ENCODE measurements at places on chromosomes 4 and X. TPM values are rescaled to one million over a fixed set of nuclear protein-coding genes. Genes with fewer than 3 reads are reported as not detected.

DNA sequence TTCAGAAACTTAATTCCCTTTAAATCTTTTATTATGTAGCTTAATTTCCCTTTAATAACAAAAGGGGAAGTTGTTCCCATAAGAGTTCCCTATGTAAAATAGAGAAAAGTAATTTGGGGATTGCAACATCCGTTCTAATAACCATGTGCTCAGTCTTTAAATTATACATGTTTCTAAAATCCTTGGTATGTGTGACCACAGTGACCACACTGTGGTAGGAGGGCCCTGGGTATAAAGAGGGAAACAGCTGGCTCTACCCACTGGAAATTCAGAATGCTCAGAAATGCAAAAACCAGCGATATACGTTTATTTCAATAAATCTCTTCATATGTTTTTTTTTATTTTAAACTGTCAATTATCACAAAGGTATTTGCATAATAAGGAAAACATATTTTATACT, 219.1 kb downstream of the FGF13 start:
- no peak for DNase-seq

DNA sequence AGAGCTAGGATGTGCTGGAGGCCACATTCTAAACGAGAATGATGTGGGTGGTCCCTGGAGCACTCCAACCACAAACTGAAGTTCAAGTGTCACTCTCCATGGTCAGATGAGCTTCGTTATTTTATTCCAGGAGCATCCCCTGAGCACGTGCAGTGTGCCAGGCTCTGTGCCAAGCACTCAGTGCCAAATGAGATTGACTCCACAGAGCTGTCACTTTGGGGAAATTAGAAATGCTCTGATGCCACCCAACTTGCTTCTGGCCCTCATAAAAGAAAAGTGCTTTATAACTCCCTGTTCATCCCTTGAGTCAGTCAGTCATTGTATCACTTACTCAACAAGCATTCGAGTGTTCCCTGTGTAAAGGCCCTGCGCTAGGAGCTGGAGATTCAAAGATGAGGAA, 91.2 kb downstream of the RTL5 start:
- no peak for DNase-seq

GRCh38 chr4:79163981-79164490, 161.8 kb downstream of the NAA11 start:
- DNase-seq, result no peak

DNA sequence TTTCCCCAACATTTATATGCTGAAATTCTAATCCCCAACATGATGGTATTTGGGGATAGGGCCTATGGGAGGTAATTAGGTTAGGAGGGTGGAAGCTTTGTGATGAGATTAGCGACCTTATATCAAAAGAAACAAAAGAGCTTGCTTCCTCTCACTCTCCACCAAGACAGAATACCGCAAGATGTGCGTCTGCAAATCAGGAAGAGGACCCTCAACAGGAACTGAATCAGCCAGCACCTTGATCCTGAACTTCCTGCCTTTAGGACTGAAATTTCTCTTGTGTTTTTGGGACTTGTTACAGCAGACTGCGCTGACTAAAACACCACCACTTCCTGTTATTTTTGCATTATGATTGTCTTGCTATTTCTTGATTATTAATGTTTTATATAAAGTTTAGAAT, 1889.4 kb downstream of the C4orf33 start:
- DNase-seq, result peak; percentile 3

- no peak for DNase-seq
These were observed 26.7 kb upstream of the BMP2K start for GRCh38 chr4:78749258-78749971.

DNA sequence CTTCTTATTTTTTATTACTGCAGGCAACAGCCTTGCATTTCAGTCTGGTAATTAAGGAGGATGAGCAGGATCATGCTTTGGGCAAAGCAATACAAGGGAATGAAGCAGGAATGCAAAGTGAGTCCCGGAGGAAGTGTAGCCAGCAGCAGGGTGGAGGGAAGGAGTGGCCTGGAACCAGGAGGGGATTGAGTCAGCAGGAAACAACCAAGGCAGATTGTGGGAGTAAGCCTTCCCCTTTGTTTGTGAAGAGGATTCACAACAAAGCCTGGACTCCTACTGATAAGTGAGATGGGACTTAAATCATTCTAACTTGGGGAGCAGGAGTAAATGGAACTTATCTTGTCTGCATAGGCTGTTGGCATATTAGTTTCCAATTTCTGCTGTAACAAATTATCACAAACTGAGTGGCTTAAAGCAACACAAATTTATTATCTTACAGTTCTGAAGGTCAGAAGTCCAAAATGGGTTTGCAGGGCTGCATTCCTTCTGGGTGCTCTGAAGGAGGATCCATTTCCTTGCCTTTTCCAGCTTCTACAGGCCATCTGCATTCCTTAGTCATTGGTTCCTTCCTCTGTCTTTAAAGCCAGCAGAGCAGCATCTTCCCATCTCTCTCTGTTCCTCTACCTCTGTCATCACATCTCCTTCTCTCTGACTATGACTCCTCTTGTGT, 93.2 kb upstream of the AP1S2 start:
- DNase-seq, result peak; percentile 67

- DNase-seq, result no peak
These were observed 274.6 kb upstream of the GALNTL6 start for GRCh38 chr4:171538601-171539100.

DNA sequence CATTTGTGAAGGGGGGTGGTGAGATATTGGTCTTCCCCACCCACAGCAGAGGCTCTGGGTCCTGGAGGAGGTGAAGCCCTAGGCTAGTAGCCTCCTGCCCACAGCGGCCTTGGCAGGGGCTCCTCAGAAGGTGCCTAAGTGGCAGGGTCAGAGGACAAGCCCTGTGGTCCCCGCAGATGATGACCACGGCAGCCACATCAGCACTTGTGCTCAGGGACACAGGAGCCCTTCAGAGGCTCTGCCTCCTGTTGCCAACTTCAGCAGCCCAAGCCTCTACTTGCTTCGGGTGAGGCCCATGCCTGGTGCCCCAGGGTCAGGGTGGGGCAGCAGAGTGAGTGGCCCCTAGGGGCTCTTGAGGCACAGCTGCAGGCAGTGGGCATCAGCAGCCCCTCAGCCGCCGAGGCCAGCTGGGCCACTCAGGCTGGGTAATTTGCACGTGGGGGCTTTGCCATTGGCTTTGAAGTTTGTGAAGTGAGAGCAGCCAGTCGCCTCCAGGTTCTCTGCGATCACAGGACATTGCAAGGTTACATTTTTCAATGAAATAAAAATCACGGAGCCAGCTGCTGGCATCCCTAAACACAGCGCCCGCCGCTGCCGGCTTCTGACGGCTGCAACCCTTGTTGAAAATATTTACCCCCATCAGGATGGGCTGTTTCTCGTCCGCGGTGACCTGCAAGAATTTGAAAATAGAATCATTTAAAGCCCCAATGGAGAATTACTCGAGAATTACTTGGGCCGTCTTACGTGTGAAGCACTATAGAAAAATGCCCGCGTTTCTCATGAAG, 108.5 kb downstream of the HMX1 start:
- no peak for DNase-seq

GRCh38 chrX:151151665-151152267, 24.6 kb upstream of the GPR50 start:
- peak; percentile 66 for DNase-seq

- DNase-seq, result peak; percentile 30
These were observed 5.7 kb upstream of the TADA2B start for GRCh38 chr4:7037425-7037824.

GRCh38 chrX:137171626-137172025, 137.8 kb upstream of the GPR101 start:
- DNase-seq, result no peak

DNA sequence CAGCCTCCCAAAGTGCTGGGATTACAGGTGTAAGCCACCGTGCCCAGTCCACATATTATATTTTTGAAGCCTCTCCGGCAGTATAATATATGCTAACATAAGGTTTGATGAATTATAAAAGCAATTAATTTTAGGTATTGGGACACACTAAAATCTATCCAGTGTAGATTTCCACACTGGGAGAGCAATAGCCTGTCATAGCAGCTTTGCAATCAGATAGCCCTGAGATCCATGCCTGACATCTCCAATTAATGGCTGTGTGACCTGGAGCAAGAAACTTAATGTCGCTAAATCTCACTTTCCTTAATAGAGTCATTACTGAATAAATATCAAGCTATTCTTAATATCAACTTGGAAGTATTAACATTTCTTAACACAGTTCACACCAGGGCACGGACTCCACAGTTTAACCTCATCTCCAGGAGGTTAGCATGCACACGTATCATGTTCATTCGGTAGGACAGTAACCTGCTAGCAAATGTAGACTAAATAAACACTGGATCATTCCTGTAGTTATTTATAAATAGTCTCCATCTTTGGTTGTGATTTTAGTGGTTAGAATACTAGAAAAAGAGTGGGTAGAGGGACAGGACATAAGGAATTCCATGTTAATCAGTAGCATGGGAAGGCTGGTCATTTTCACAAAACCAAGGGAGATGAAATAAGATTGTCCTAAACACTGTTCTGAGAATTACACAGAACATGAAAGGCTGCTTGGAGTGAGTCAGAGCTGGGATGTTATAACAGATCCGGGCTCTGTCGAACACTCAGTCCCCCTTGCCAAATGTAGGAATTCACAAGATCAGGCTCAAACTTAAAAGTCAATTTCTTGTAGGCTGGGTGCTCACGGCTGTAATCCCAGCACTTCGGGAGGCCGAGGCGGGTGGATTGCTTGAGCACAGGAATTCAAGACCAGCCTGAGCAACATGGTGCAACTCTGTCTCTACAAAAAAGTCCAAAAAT, 254.7 kb downstream of the PALLD start:
- no peak for DNase-seq

DNA sequence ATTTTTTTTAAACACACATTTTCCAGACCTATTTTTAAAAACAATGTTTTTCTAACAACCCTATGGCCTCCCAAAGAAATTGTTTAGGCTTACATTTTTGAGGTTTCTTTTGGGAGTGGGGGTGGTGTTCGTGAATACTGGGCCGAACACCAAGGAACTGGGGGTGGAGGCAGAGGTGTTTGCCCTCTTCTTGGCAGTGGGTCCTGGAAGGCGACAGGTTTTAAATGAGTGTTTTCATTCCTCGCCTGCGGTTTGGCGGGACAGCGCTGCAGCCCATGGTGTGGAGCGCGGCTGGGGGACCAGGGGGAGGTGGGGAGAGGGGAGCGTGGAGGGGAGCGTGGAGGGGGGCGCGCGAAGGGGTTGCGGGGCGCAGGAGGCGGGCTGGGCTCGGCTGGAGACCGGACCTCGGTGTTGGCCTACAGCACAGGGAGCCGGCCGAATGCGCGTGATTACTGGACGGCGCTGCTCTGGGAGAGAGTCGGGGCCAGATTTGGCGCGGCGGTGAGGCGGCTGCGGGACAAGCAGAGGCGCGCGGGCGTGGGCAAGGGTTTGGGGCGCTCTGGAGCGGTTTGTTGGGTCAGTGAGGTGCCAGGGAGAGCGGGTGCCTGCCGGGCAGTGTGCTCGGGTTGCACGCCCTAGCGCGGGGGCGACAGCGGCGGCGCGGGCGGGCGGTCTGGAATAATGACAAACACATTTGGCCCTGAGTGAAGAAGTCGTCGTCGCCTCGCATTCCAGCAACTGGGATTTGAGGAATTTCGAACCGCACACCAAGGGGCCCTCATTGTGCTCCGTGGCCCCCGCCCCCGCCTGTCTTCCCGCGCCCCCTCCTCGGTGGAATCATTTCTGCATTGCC, 764 bp downstream of the PDGFRA start:
- peak; percentile 64 for DNase-seq

DNA sequence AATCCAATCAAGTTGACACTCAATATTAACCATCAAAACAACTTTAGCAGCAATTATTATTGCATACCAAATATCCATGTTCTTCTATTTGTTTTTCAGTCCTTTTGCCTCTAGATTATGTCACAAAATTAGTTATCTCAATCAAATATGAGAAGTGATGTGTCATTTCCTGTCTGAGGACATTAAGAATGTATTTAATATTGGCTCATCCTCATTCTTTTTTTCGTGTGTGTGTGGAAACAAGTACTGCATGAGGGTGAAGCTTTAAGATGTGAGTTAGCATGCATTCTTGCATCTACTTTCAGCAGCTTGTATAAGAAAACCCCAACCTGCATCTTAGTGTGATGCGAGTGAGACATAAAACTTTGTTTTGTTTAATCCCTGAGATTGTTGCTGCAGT, 301.4 kb downstream of the GRIA2 start:
- no peak for DNase-seq

DNA sequence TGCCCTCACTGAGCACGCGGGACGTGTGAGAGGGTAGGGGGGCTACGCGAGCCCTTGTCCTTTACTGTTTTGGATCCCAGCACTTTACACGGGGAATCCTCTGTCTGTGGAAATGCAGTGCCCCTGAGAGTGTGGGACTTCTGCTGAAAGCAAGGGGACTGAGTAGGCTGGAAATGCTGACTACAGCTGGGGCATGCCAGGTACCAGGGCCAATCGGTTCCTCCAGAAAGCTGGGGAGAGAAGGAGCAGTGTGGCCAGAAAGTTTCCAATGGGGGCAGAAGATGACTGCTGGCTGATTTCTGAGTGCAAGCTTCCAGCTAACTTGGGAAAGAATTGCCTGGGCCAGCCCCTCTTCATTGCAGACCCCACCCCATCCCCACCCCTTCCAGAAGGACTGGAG, 1.5 kb downstream of the NHSL2 start:
- no peak for DNase-seq

DNA sequence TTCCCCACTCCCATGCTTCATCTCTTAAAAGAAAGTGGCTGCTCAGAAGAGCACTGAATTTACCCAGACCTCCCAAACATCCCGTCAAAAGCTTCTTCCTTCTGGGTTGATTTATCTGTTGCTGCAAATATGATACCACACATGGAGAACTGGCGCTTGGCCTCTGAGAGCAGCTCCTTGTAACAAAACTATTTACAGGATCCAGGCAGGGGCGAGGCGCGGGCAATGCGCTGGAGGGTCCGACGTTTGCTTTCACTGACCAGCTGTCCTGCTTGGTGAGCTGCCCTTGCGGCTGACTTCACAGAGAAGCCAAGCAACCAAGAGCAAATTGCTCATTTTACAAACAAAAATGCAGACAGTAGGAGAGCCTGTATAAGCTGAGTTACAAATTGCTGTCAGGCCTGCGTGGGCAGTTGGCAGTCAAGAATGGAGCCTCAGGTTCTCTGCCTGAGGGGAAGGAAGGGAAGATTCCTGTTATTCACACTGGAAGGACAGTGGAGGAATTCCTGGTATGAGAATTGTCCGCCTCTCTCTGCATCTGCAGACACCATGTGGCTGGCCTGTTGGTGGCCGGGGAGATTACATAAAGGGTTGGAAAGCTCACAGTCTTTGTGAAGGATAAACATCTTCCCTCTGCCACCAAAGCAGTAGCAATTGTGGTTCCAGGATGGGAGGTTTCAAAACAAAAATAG, 192.2 kb upstream of the LEF1 start:
- DNase-seq, result peak; percentile 69

- DNase-seq, result peak; percentile 46
These were observed 691.9 kb downstream of the TECRL start for GRCh38 chr4:63717384-63717783.

The GAB1 gene
- 4.0 TPM for polyA plus RNA-seq

The SMIM31 gene
- polyA plus RNA-seq, result not detected

The MBNL3 gene
- 0.94 TPM for polyA plus RNA-seq

The CORIN gene
- polyA plus RNA-seq, result not detected

The GLRA3 gene
- 0.19 TPM for polyA plus RNA-seq

The ATP8A1 gene
- 6.8 TPM for polyA plus RNA-seq

The TMEM255A gene
- polyA plus RNA-seq, result 0.40 TPM

The C1QTNF7 gene
- not detected for polyA plus RNA-seq

The STBD1 gene
- polyA plus RNA-seq, result 1.5 TPM

The TMEM154 gene
- polyA plus RNA-seq, result 1.0 TPM

The REST gene
- polyA plus RNA-seq, result 34.2 TPM

The NLGN3 gene
- polyA plus RNA-seq, result 4.5 TPM

The SPANXN4 gene
- not detected for polyA plus RNA-seq

Measured in GM23338 (cell line).